Left renal pelvis (tissue), 4 donors: ENCODE measurements at places on chromosomes 5 and 9. TPM values are rescaled to one million over a fixed set of nuclear protein-coding genes. Genes with fewer than 3 reads are reported as not detected.

DNA sequence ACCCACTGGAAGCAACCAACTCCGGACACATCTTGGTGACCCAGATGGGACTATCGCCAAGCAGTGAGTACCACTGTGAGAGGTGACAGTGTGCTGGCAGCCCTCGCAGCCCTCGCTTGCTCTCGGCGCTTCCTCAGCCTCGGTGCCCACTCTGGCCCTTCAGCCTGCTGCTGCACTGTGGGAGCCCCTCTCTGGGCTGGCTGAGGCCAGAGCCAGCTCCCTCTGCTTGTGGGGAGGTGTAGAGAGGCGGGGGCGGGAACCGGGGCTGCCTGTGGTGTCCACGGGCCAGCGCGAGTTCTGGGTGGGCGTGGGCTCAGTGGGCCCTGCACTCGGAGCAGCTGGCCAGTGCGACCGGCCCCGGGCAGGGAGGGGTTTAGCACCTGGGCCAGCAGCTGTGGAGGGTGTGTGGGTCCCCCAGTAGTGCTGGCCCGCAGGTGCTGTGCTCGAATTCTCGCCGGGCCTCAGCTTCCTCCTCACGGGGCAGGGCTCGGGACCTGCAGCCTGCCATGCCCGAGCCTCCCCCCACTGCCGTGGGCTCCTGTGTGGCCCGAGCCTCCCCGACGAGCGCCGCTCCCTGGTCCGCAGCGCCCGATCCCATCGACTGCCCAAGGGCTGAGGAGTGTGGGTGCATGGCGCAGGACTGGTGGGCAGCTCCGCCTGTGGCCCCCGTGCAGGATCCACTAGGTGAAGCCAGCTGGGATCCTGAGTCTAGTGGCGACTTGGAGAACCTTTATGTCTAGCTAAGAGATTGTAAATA, 78.5 kb upstream of the PLPP1 start:
- no peak for DNase-seq

The SLIT3 gene
- 55.3 TPM for polyA plus RNA-seq

DNA sequence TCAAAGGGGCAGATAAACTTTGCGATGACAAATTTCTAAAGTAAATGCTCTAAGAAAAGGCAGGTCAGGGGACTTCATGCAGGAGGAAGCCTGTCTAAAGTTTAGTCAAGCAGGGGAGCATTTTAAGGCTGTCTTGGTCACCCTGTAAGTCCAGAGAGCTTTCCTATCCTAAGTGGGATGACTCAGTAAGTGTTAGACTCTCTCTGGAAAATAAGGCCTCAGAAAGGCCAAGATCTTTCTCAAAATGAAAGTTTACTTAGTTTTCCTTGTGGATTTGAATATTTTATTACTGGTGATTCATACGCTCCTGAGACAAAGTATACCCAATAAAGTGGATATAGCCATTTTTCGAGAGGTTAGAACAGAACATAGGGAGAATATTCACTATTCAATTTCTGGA, 806.9 kb upstream of the CDH9 start:
- no peak for DNase-seq

DNA sequence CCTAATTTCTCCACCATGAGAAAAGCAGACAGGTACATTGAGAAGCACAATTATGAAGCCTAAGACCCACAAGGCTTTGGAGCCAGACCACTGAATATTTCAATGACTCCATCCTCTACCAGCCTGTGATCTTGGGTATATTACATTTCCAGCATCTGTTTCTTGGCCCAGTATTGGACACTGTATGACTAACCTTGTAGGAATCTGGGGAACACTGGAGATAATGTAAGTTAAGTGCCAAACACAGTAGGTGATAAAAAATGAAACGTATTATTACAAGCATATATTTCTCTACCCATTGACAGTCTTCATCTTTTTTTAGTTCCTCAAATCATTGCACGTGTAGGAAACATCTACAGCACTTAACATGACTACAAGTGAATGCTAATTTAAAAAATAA, 28.6 kb upstream of the FEM1C start:
- DNase-seq = no peak

- no peak for DNase-seq
Observed at GRCh38 chr5:149733129-149733900, 3.2 kb downstream of the PPARGC1B start.

- DNase-seq = no peak
Observed at GRCh38 chr9:121297389-121297788, 29.4 kb downstream of the GSN start.

DNA sequence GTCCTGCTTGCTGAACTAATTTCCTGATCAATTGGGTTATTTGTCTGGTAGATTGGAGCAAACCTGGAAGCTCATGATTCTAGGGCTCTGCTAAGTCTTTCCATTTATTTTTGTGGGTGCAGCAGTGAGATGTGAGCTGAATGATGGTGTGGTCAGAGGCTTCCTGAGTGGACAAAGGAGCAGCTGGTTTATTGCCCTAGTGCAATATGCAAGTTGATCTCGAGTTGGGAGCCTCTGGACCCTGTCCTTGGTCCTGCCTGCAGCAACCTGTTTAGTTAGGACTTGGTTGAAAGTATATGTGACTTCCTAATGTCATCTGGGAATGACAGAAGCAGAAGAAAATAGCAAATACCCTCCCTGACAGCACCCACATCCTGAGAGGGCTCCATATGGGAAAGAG, 4.2 kb upstream of the UNC5A start:
- no peak for DNase-seq

The SLC4A9 gene
- polyA plus RNA-seq = 13.8 TPM

DNA sequence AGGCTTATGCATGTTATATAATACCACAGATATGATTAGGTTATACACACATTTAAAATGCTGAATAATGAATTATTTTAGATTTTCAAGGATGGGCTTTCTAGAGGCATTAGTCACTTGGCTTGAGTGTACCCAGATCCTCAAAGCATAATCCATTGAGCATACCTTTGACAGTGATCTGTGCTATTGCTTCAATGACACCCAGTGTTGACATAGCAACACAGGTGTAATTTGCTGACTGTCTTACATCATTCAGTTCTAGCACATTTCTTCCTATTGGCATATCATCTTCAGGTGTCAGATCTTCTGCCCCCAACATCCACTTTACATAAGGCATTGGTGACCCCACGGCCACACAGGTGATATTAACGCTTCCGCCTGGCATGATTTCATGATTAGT, 721.5 kb upstream of the DMAC1 start:
- no peak for DNase-seq

- DNase-seq = no peak
Observed at GRCh38 chr5:174364676-174365075, 319.2 kb downstream of the NSG2 start.

DNA sequence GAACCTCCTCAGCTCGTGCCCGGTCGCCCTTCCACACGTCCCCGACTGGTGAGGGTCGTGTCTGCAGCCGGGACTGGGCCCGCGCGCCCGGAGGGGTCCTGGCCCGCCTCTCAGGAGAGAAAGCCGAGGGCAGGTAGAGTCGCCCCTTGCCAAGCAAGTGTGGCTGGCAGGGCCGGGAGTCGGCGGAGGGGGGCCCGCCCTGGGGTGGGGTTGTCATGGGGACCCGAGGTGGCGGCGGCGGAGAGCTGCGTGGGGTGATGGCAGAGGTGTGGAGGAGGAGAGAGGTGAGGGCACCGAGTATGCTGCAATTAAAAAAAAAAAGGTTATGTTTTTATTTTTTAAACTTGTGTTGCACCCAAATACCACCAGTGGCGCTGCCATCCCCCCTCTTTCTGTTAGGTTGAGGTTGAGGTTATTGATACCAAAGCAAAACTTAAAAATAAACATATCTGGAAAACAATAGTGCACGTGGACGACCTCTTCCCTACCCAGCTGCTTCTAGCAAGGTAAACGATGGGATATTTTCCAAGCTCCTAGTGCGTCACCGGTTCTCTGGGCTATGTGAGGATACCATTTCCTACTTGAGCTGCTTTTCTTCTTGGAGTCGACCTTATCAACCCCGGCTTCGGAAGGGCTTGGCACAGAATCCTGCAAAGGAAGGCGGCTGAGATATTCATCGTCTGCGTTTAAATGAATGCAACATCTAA, 660 bp downstream of the SCAMP1 start:
- DNase-seq = no peak

The TEX48 gene
- not detected for polyA plus RNA-seq

The REEP2 gene
- polyA plus RNA-seq = 10.4 TPM

- no peak for DNase-seq
Observed at GRCh38 chr9:8208465-8208864, 408.9 kb upstream of the DMAC1 start.

The CCNO gene
- polyA plus RNA-seq = 14.1 TPM

GRCh38 chr9:32351845-32352244, 32.6 kb upstream of the ACO1 start:
- no peak for DNase-seq

DNA sequence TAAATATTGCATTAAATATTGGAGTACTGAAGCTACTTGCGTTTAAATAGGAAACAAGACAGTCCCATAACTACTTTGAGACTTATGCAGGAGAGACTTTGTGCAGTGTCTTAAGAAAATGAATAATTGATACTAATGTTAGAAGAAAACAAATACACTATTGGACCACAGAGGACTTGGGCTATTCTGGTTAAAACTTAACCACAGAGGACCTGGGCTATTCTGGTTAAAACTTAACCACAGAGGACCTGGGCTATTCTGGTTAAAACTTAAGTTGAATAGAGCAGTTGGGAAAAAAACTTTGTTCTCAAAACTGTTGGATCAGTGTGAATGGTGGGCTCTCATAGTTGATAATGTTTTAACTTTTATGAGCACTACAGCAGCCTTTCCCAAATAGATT, 141.7 kb downstream of the WDR70 start:
- no peak for DNase-seq

The VCAN gene
- 282 TPM for polyA plus RNA-seq

DNA sequence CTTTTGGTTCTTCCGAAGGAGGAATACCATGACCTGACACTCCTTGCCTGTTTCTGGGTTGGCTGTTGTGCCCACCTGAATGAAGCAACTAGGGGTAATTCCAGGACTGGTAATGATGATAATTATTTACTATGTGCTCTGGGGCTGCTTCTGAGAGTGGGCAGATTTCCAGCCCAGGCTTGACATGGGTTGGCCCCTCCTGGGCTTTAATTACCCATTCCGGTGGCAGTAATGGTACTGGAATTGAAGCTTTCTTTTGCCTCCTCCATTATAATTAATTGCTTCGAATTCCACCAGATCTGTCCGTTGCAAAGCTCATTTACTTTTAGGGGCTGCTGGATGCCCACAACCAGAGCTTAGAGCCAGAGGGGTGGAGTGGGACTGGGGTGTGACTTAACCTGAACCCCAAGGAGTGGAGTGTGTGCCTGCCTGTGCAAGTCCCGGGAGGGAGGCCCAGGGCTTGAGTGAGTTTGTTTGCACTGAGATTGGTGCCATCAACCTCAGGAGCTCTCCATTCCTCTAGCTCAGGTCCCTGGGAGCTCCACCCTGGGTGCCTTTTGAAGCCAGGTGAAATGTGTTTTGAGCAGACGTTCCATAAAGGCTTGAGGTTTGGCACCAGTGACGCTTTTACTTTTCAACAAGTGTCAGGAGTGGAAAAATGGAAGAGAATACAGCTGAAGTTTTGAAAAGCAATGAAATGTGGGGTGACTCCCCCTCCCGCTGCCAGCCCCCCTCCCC, 214.6 kb downstream of the PDZD2 start:
- DNase-seq = no peak

DNA sequence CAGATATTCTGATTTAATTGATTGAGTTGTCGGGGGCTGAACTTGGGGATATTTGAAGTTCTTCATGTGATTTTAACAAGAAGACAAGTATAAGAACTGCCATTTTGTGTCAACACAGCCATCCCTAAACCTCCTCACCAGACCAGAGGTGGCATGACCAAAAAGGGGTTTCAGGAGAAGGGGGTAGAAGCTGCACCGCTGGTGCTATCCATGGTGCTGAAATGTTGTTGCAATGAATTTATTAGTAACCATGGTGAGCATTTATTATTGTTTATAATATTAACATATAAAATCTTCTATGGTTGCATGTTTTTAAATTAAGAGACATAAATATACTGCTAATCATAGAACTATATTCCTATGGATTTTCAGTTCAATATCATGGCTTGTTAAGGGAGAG, 72.3 kb downstream of the GNA14 start:
- no peak for DNase-seq

The GABRA1 gene
- not detected for polyA plus RNA-seq

The TICAM2 gene
- polyA plus RNA-seq = 3.0 TPM

DNA sequence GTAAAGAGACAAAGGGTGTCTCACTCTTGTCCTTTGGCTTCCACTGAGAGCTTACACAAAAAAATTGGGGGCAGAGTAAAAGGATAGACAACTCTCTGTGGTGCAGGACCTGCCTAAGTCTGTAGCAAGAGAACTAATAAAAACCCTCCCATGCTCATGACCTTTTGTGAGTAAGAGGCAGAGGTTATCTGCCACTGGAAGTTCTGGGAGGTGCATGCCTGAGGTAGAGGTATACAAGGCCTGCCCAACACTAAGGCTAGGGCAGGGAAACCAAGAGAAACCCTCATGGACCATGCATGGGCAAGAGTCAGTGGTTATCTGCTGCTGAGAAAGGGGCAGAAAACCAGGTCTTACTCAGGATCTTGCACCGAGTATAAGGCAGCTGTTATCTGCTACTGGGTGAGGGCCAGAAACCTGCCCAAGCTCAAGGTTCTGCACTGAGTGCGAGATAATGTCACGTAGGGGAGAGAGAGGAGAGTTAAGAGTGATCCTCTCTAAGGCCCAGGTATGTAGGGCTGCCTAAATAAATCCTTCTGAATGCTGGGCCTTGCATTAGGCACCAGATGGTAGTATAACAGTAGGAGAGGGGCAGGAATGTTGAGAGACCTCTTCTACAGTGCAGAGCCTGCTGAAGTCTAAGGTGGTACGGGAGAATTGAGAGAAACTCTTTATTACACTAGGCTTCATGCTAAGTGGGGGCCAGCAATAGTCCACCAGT, 143.4 kb downstream of the MACROH2A1 start:
- no peak for DNase-seq

The CDX1 gene
- 0.73 TPM for polyA plus RNA-seq

The LHX3 gene
- not detected for polyA plus RNA-seq

- no peak for DNase-seq
Observed at GRCh38 chr9:114674798-114675540, 7.0 kb downstream of the TEX48 start.

DNA sequence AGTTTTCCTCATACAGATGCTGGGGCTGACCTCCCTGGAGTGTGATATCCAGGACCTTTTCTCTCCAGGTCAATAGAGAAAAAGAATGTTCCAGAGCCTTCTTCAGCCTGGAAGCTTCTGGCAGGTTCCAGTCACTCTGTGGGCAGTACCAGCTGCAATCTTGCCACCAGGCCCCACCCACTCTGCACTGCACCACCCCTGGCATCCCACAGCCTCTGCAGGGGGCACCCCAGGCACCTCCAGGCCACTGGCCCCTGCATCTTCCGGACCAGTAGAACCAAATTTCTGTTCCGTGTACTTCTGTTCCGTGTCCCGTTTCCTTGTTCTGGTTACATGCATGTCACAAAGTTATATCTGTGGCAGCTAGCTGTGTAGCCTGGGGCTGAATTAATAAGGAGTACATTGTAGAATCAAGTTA, 83.3 kb upstream of the ZBTB43 start:
- DNase-seq = no peak

- no peak for DNase-seq
Observed at GRCh38 chr5:171913987-171914273, 92.5 kb downstream of the FBXW11 start.

GRCh38 chr5:168114444-168115017, 176.9 kb upstream of the WWC1 start:
- no peak for DNase-seq
